ENCODE measurements at places on chromosomes 11 and 22. TPM values are rescaled to one million over a fixed set of nuclear protein-coding genes. Genes with fewer than 3 reads are reported as not detected.

DNA sequence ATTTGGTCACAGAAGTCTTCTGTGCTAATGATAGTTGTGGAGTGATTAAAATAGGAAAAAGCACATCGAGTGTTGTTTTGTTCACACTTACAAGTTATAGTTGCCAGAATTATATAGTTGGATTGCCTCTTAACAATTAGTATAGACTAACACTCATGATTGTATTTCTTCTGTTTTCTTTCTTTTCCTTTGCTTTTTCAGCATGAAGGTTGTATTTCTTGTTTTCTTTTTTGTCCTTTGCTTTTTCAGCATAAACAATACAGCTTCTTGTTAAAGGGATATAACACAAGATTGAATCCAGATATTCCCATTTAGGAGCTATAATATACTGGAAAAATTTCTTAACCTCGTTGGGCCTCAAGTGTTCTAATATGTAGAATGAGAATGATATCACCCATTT, 31.1 kb downstream of the ACER3 start:
- no peak for DNase-seq

The SYT13 gene
- total RNA-seq = 0.80 TPM

GRCh38 chr11:2708757-2709281, 9.0 kb upstream of the KCNQ1OT1 start:
- DNase-seq = no peak

GRCh38 chr11:63612181-63612580, 2.1 kb downstream of the PLAAT3 start:
- DNase-seq = no peak

DNA sequence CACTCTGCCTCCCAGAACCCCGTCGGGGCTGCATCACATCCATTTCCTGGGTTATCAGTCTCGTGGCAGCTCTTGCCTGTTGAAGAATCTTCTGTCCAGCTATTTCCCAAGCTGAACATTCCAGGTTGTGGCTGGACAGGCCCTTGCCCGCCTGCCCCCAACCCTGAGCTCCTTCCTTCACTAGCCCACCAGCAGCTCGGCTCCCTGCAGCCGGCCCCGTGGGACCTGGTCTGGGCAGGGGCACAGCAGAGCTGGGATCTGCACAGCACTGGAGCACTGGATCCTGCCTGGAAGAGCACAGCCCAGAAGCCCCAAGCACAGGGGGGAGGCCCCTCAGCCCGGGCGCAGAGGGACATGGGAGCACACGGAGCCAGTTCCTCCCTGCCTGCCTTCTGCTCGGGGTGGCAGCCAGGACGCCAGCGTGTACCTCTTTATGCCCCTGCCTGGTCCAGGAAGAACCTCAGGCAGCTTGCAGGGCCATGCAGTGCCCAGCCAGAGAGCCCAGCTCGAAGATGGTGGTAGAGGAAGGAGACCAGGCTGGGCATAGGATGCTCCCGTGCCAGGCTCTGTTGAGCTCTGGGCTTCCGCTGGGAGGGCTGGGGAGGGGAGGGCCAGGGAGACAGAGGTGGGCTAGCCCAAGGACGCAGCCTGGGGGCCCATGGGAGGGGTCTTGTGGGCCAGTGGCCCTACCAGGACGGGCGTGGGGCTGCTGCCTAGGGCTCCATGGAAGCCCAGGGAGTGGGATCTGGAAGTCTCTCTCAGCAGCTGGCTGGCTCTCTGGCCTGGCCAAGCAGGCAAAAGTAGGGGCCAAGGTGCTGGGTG, 16.6 kb upstream of the GNB1L start:
- no peak for DNase-seq
